ENCODE measurements at places on chromosomes 2 and 18. TPM values are rescaled to one million over a fixed set of nuclear protein-coding genes. Genes with fewer than 3 reads are reported as not detected.

GRCh38 chr18:62768558-62768943 lies 53.2 kb downstream of the PHLPP1 start:
- DNase-seq, result no peak

GRCh38 chr2:231241755-231242507 lies 43.5 kb downstream of the ARMC9 start:
- no peak for DNase-seq

DNA sequence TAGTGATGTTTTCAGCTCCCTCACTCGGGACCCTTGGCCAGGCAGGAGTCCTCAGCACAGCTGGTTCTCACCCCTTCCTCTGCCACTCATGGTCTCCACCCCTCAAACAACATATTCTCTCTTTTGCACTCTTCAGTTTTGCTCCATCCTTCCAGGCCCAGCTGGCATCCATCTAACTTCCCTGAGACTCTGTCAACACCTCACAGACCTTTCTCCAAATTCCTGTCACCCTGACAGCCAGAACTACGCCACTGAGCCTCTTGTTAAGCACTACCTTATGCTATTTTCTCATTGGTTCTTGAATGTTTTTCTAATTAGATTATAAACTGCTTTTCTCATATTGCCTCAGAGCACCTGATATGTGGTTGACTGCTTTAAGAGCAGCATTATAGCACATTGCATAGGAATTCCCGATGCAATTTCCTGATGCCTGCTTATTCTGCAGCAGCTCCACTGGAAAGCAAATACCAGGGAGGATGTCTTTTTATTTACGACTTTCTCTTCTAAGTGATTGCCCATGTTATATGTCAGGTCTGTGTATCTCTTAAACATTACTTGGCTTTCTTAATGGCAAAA lies 12.4 kb upstream of the INO80C start:
- DNase-seq, result no peak

- DNase-seq, result no peak
These were observed 16.6 kb downstream of the FHOD3 start for GRCh38 chr18:36314098-36314497.

GRCh38 chr2:135555311-135555710 lies 24.0 kb downstream of the R3HDM1 start:
- DNase-seq, result no peak

- DNase-seq, result no peak
These were observed 20.0 kb downstream of the IGFBP2 start for GRCh38 chr2:216653093-216653799.

- no peak for DNase-seq
These were observed 98.7 kb downstream of the CLIP4 start for GRCh38 chr2:29213888-29214291.

DNA sequence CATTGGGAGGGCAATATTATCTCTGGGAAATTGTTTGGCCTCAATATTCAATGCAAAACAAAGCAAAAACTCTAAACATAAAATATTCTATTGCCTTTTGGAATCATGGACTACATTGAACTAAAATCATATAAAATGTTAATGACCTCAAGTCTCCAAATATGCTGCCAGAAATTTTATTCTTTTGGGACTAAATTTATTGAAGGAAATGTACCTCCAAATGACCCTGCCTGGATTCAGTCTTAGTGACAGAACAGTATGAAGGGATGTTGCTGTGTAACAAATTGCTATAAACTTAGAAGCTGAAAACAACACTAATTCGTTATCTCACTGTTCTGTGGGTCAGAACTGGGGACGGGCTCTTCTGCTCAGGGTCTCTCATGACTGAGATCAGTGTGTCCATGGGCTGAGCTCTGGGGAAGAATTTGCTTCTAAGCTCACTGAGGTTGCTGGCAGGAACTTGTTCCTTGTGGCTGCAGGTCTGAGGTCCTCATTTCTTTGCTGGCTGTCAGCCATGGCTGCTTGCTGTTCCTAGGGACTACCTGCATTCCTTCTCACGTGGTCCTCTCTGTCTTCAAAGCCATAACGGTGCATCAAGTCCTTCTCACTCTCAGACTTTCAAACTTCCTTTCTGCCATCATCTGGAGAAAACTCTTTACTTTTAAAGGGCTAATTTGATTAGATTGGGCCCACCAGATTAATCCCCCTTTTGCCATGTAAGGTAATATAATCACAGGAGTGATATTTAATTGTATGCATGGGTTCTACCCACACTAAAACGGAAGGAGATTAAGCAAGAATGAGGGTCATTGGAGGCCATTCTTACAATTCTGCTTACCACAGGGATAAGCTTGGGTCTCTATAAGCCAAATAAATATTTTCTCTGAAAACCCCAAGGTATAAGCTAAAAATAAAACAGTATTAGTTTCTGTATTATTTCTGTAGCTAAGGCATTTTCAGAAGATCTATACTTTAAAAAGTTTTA lies 149.0 kb downstream of the ADCYAP1 start:
- no peak for DNase-seq

DNA sequence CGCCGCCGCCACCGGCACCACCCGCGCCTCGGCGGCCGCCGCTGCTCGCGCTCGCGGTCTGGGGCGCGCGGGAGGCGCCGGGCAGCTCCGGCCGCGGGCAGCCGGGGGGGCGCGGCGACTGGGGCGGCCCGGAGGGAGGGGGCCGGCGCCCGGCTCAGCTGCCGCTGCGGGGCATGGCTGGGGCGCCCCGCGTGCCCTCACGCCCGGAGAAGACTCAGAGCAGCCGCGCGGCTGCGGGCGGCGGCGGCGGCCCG lies 295 bp downstream of the GAREM1 start:
- DNase-seq, result no peak

Gene PLEK
- not detected for polyA plus RNA-seq

Gene FBLN7
- 0.63 TPM for polyA plus RNA-seq

Gene LYPD1
- polyA plus RNA-seq, result 12.0 TPM

Gene ABHD3
- polyA plus RNA-seq, result 23.7 TPM

Gene GYPC
- polyA plus RNA-seq, result not detected

Gene LINC00305
- polyA plus RNA-seq, result not detected

Gene MAL
- not detected for polyA plus RNA-seq

Gene ARL5A
- polyA plus RNA-seq, result 32.6 TPM

Measured in A549 (cell line).